ENCODE measurements at places on chromosomes 1 and 21. TPM values are rescaled to one million over a fixed set of nuclear protein-coding genes. Genes with fewer than 3 reads are reported as not detected.

The MX1 gene
- 10.5 TPM for total RNA-seq

The ERG gene
- 17.8 TPM for total RNA-seq

DNA sequence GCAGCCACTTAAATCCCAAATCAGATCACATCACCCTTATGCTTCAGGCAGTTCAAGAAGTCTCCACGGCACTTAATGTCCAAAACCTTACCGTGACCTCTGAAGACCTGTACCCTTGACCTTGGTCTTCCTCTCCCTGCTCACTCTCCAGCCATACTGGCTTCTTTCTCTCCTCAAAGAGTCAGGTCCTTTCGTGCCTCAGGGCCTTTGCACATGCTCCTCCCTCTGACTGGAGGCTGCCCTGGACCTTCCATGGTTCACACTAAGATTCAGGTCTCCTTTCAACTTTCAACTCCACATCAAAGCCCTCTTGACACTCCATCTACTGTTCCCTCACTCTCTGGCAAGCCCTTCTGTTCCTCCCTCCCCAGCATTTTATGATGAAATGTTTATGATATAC lies 289.9 kb upstream of the VAMP3 start:
- no peak for DNase-seq

- DNase-seq: no peak
Observed at GRCh38 chr1:238811211-238811879, 575.0 kb upstream of the CHRM3 start.

DNA sequence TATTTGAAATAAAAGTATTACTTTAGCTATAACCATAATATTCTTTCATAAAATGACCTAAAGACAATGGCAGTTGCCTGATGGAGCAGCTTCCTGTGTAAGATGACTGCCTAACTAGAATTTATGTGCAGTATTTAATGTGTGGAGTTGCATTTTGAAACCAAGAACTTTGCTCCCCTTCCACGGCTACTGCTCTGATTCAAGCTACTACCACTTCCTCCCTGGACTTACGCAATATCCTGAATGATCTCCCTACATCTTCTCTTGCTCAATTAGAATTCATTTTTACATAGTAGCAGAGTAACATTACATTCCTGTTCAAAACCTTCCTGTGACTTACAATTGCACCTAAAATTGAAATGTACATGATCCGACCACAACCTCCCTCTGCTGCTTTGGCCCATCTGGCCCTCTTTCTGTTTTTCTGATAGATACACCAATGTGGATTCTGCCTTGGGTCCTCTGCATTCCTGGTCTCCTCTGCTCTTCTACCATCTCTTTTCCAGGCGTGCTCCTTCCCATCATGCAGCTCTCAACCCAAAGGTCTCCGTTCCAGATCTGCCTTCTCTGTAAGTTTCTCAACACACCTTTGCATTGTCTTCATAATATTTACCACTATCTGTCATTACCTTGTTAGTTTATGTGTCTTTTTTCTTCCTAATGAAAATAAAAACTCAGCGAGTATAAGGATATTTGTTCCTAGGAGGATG lies 47.4 kb upstream of the USP25 start:
- DNase-seq: no peak

DNA sequence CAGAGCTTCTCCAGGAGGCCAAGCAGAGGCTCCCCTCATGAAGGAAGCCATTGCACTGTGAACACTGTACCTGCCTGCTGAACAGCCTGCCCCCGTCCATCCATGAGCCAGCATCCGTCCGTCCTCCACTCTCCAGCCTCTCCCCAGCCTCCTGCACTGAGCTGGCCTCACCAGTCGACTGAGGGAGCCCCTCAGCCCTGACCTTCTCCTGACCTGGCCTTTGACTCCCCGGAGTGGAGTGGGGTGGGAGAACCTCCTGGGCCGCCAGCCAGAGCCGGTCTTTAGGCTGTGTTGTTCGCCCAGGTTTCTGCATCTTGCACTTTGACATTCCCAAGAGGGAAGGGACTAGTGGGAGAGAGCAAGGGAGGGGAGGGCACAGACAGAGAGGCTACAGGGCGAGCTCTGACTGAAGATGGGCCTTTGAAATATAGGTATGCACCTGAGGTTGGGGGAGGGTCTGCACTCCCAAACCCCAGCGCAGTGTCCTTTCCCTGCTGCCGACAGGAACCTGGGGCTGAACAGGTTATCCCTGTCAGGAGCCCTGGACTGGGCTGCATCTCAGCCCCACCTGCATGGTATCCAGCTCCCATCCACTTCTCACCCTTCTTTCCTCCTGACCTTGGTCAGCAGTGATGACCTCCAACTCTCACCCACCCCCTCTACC lies 19.1 kb downstream of the CSF1 start:
- DNase-seq: no peak

Measured in Right ventricle myocardium superior (tissue), 1 donor.